NAMALWA (cell line): ENCODE measurements at places on chromosomes 12 and 14.

- DNase-seq: no peak
Observed at GRCh38 chr14:104401785-104402184, 177.8 kb upstream of the C14orf180 start.

- DNase-seq: no peak
Observed at GRCh38 chr12:124385219-124385969, 90.5 kb downstream of the RFLNA start.

DNA sequence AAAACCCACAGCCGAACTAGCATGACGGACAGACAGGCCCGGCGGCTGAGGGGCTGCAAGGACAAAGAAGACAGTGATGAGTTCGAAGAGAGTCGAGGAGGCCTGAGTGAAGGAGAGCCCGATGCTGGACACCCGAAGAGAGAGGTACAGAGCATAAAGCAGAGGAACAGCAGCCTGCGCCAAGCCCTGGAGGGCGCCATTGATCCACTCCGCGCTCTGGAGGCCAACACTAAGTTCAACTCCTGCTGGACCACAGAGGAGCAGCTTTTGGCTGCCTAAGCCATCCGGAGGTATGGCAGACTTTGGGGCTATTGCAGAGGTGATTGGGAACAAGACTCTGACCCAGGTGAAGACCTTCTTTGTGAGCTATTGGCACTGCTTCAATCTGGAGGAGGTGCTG is 7.8 kb upstream of the PLXNC1 start:
- peak; percentile 52 for DNase-seq

GRCh38 chr14:35164849-35165248 is 42.5 kb downstream of the PRORP start:
- DNase-seq: no peak

DNA sequence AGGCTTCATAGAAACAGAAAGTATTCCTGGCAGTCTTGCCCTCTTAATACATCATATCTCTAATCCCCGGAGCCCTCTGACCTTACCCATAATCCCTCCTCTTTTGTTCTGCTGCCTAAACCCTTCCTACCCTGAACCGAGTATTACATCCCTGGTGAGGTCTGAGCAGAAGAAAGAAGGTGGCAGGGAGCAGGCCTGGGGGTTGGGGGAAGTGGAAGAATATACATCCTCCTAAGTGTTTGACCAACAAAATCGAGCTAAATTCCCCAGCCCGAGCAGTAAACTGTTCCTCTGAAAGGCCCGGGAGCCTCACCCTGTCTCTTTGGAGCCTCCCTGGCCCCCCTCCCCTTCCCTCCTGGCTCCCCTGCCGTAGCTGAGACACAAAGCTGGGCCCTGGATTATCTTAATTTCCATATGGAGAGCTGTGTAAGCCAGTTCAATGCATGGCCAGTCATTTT is 192.6 kb upstream of the LHX5 start:
- DNase-seq: no peak

- DNase-seq: no peak
Observed at GRCh38 chr12:56165369-56165768, 7.2 kb downstream of the MYL6 start.

GRCh38 chr14:95500201-95500681 is 16.2 kb downstream of the SYNE3 start:
- no peak for DNase-seq

DNA sequence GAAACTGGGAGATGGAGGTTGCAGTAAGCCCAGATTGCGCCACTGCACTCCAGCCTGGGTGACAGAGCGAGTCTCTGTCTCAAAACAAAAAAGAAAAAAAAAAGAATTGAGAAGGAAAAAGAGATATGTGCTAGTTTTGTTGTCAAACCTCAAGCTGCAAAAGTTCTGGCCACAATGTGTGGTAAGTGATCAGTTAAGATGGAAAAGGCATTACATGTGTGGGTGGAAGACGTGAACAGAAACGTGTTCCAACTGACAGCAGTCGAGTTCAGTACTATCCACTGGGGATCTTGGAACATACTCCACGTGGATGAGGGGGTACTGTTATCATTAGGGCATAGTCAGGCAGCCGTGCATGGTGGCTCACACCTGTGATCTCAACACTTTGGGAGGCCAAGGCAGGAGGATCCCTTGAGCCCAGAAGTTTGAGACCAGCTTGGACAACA is 17.3 kb downstream of the GPR68 start:
- DNase-seq: no peak

- no peak for DNase-seq
Observed at GRCh38 chr12:6921539-6921938, 6.2 kb upstream of the ATN1 start.

GRCh38 chr12:67694306-67694900 is 45.9 kb downstream of the DYRK2 start:
- no peak for DNase-seq

DNA sequence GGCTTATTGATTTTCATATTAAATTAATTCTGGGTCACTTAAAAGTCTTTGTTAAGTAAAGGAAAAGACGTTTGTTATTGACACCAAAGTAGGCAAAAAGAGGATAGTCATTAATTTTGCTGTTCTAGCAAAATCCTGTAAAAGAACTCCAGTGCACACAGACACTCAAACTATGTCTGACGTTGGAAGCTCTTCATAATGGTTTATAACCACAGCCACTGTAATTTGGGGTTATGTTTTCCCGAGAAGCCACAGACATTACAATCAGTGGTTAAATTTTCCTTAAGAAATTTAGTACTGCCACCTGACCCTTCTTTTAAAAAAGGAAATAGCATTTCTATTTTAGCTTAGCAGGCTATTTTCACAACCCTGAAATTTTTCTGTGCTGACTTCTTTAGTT is 267.5 kb downstream of the CCDC91 start:
- DNase-seq: no peak

- peak; percentile 2 for DNase-seq
Observed at GRCh38 chr14:97978341-97978740, 1181.2 kb downstream of the VRK1 start.

- no peak for DNase-seq
Observed at GRCh38 chr14:23277189-23277588, 8.7 kb downstream of the HOMEZ start.

DNA sequence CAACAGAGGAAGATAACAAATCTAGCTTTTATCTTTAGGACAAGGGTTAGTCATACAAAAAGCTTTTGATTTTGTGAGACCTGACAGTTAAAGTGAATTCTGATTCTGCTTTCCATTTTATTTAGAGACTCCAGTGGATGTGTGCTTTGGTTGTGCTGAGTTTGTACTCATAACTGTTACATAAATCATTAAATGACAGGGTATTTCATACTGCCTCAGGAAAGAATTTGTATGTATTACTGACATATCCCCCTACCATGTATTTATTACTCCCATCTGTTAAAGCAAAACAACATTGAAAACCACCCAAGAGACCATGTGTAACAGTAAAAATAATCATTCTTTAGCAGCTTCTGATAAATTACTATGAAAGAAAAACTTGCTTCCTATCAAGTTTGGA is 242.9 kb upstream of the RPL10L start:
- no peak for DNase-seq

- DNase-seq: peak; percentile 61
Observed at GRCh38 chr12:49345051-49345824, 1.4 kb upstream of the DNAJC22 start.

DNA sequence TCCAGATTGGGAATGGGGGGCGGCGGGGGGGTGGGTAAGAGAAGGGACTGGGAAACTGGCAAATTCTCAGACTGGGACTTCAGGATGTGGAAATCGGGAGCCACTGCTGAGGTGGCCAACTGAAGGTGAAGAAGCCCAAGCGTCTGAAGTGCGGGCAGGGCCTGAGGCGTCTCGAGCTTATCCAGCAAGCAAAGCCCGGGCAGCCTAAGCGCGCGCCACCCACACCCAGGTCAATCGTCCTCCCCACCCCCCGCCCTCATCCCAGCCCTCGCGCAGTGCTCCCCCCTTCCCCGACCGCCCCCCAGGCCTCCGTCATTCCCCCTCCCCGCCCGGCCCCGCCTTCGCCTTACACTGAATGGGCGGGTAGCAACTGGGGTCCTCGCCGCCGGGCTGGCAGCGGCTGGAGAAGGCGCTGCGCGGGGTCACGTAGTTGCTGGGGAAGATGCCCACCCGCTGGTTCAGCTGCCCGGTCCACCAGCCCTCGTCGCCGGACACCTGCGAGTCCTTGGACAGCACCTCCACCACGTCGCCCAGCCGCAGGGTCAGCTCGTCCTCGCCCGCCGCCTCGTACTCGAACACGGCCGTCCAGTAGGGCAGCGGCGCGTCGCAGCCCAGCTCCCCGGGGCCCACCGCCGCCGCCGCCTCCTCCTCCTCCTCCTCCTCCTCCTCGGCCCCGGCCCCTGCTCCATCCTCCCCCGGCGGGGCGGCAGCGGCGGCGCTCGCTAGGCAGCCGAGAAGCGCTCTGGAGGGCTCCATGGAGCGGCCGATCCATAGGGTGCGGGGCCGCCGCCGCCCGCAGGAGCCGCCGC is 693 bp downstream of the MAP3K9 start:
- DNase-seq: no peak

DNA sequence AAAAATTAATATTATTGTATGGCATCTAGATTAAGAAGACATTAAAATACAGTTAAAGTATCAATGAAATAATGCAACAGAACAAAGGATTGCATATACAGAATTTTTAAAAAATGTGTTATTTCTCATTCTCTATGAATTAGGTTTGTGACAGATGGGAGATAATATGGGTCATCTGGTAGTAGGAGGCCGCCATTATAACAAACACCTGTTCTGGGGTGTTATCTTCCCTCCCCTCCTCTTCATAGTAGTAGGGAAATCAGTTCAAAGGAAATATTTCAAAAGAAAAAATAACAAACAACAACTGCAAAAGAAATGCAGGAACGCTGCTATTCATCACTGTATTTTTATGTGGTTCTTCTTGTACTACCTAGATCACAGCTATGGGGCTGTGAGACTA is 187.0 kb upstream of the ATP2B1 start:
- DNase-seq: no peak

DNA sequence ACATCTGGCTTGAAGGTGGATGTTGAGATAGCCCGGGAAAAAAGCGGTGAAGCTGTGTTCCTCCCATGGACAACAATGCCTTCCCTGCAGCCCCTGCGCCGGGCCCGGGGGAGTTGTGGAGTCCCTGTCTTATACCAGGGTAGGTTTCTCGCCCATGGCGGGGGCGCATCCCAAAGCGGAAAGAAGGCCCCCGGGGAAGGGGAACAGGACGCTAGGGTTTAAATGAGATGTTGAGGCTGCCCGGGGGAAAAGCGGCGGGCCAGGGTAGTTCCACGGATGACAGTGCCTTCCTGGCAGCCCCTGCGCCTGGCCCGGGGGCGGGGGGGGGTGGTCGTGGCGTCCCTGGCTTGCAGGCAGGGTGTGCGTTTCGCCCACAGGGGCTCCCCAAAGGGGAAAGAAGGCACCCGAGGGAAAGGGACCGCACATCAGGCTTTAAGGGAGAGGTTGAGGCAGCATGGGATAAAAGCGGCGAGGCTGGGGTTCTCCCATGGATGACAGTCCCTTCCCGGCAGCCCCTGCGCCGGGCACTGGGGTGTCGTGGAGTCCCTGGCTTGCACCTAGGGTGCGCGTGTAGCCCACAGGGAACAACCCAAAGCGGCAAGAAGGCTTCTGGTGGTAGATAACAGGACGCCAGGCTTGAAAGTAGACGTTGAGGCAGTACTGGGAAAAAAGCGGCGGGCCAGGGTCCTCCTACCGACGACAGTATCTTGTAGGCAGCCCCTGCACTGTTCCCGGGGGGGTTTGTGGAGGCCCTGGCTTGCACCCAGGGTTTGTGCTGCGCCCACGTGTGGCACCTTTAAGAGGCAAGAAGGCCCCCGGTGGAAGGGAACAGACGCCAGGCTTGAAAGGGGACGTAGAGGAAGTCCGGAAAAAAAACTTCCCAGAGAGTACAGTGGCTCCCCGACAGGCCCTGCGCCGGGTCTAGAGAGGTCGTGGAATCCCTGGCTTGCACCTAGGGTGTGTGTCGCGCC is 160.8 kb upstream of the ALG10B start:
- no peak for DNase-seq

GRCh38 chr12:102461501-102461900 is 18.9 kb downstream of the IGF1 start:
- no peak for DNase-seq

GRCh38 chr14:58547649-58548048 is 90.1 kb upstream of the DACT1 start:
- DNase-seq: no peak

- no peak for DNase-seq
Observed at GRCh38 chr12:27209257-27209910, 34.7 kb upstream of the STK38L start.

DNA sequence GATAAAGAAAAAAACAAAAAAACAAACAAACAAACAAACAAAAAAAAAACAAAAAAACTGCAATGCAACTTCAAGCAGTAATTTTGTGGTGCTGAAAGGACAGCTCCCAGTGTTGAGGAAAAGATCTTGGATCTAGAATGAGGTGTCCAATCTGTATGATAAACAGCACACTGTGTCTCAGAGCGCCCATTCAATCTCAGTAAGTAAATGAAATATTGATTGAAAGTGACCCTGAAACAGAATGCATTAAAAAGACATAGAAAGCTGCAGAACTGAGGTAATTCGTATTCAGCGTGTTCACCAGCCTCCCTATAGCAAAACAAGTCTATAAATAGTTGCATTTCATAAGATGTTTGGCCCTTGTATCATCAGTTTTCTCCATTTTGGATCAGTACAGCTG is 153.0 kb downstream of the NOVA1 start:
- DNase-seq: peak; percentile 4

- no peak for DNase-seq
Observed at GRCh38 chr12:132477703-132478432, 12.1 kb upstream of the FBRSL1 start.

DNA sequence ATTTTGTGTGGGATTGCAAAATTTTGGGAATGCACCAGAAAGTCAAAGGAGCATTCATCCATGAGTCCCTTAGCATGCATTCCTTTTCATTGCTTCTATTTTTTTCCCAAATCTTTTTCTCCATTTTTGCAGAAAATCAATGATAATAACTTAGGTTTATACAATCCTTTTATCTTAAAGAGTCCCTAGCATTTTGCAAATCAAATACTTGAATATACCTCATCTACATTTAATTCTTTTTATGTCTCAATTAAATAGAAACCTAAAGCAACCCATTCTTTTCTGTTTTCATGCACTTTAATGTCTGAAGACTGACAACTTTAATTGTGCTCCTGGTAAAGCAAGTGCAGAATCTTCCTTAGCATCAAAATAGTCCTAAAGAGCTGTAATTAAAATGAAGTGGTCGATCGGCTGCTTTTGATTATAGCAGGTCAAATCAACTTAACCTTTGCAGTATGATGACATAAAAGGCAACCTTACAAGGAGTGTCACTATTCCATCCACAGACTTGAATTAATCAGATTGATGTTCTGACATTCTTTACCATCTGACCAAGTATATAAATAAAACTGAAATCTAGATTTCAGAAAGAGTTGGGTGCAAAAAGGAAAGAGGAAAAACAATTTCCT is 168.4 kb downstream of the ALG10B start:
- no peak for DNase-seq
